Neural crest cell (in vitro differentiated cells): ENCODE measurements at places on chromosomes 7 and 10.

- DNase-seq: no peak
Measured at GRCh38 chr10:89163265-89163995, 43.7 kb downstream of the CH25H start.

- no peak for DNase-seq
Measured at GRCh38 chr10:49625411-49625810, 11.6 kb downstream of the CHAT start.

DNA sequence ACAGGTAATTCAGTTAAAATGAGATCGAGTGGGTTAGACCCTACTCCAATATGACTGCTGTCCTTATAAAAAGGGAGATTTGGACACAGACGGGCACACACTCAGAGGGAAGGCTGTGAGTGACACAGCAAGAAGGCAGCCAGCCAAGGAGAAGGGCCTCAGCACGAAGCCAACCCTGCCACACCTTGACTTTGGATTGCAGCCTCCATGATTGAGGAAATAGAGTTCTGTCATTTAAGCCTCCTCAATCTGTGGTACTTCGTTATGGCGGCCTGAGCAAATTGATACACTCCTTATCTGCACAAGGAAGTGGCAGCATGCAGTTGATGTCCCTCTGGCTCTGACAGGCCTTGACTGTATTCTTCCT lies 43.8 kb downstream of the SH2D4B start:
- no peak for DNase-seq

DNA sequence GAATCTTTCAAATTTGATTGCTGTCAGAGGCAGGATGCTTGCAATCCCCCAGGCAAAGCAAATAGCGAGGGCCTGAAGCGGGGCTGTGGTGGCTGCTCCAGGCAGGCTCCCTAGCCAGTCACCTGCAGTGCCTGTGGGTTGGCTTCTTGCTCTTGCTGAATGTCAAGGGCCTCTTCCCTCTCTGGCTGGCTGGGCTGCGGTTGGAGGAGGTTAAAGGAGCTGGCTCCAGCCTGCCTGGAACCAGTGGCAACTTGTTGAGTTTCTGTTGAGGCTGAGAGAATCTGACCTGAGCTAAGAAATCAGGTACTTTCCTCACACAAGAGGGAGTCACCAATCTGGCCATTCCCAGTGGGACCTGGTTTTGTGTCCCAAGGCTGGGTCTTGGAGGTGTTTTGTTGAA lies 134.7 kb downstream of the TMEM178B start:
- no peak for DNase-seq

- DNase-seq: no peak
Measured at GRCh38 chr7:134470864-134471263, 12.0 kb upstream of the AKR1B1 start.

- no peak for DNase-seq
Measured at GRCh38 chr7:94647295-94647694, 8.6 kb downstream of the SGCE start.

DNA sequence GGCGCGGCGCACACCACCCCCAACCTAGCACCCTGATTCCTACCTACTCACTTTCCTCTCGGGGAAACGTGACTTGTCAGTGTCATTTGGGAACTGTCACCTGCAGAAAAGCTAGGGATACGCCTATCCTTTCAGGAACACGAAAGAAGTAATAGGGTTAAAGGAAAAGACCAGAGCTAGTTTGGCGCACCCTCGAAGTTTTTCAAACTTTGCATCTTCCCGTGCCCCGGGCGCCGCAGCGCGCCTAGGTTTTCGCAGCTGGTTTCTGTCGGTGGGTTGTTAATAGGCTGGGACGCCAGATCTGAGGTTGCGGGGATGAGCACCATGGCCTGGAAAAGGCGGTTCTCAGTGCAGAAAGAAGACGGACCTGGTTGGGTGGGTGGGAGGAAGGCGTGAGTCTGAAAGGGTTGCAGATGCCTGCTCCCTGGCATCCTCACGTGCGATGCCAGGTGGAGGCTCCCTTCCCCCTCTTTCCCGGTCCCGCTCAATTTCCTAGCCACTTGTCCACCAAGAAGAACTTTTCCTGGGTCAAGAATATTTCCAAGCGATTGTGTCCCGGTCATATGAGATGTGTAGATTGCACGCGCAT lies 568 bp upstream of the MEOX2 start:
- DNase-seq: peak; percentile 2

DNA sequence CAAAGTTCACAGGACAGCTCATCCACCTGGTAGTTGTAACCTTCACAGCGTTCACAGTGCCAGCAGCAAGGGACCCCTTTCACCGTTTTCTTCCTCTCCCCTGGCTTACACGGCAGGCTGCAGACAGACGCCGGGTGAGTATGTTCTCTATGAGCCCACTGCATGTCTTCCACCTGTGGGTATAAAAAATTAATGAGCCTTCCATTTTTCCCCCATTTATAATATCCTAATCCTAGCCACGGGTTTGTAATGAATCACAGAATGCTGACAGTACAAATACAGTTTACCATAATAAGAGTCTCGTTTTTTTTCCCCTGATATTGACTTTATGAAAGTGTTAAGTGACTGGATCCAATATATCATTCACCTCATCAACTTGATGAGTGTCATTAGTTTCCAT lies 719.0 kb downstream of the GRM8 start:
- no peak for DNase-seq

- DNase-seq: no peak
Measured at GRCh38 chr10:45257600-45257999, 57.8 kb downstream of the OR13A1 start.

DNA sequence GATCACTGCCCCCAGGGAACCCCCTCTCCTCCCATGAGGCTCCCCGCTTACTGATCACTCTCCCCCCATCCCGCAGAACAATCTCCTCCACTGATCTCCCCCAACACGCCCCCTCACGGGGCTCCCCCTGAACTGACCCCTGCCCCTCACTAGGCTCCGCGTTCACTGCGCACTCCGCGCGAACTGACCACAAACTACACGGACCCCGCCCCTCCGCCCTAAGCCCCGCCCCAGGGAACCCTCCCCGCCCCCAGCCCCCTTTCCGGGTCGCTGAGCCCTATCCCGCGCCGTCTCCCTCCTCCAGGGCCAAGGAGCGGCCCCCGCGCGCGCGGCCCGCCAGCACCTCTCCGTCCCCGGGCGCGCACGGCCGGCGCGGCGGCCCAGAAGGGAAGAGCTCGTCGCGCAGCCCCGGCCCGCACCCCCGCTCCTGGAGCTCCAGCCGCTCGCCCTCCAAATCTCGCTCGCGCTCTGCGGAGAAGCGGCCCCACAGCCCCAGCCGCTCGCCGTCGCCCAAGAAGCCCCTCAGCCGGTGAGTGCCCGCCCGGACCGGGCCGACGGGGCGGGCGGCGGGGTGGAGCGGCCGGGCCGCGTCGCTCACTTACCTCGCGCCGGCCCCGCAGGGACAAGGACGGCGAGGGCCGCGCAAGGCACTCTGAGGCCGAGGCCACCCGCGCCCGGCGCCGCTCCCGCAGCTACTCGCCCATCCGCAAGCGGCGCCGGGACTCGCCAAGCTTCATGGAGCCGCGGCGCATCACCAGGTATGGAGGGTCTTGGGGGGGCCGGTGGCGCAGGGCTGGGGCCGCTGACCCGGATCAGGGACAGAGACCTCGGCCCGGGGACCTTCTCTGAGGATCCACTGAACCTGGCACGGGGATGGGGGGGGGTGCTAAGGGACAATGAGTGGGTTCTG lies 19.9 kb upstream of the HSPB1 start:
- DNase-seq: no peak

GRCh38 chr7:158829021-158829341 lies 328 bp downstream of the ESYT2 start:
- peak; percentile 48 for DNase-seq

DNA sequence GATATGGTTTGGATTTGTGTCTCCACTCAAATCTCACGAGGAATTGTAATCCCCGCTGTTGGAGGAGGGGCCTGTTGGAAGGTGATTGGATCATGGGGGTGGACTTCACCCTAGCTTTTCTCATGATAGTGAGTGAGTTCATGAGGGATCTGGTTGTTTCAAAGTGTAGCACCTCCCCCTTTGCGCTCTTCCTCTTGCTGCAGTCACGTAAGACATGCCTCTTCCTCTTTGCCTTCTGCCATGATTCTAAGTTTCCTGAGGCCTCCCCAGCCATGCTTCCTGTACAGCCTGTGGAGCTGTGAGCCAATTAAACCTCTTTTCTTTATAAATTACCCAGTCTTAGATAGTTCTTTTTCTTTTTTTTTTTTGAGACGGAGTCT lies 17.1 kb downstream of the CDNF start:
- DNase-seq: no peak

- DNase-seq: no peak
Measured at GRCh38 chr7:111255576-111255975, 164.6 kb downstream of the LRRN3 start.

GRCh38 chr7:66413379-66414114 lies 208.4 kb downstream of the TPST1 start:
- DNase-seq: peak; percentile 86

GRCh38 chr7:113062499-113062898 lies 24.1 kb downstream of the GPR85 start:
- no peak for DNase-seq

GRCh38 chr10:73467206-73467605 lies 28.6 kb downstream of the PPP3CB start:
- DNase-seq: no peak

DNA sequence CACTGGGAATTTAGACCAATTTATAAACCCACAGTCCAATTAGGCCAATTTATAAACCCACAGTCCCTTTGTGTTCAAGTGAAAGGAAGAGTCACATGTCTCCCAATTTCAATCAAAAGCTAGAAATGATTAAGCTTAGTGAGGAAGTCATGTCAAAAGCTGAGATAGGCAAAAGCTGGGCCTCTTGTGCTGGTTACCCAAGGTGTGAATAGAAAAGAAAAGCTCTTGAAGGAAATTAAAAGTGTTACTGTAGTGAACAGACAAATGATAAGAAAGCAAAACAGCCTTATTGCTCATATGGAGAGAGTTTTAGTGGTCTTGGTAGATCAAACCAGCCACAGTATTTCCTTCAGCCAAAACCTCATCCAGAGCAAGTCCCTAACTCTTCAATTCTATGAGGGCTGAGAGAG lies 245.0 kb downstream of the HDAC9 start:
- DNase-seq: no peak

GRCh38 chr7:157612664-157613561 lies 276.1 kb downstream of the DNAJB6 start:
- DNase-seq: no peak

DNA sequence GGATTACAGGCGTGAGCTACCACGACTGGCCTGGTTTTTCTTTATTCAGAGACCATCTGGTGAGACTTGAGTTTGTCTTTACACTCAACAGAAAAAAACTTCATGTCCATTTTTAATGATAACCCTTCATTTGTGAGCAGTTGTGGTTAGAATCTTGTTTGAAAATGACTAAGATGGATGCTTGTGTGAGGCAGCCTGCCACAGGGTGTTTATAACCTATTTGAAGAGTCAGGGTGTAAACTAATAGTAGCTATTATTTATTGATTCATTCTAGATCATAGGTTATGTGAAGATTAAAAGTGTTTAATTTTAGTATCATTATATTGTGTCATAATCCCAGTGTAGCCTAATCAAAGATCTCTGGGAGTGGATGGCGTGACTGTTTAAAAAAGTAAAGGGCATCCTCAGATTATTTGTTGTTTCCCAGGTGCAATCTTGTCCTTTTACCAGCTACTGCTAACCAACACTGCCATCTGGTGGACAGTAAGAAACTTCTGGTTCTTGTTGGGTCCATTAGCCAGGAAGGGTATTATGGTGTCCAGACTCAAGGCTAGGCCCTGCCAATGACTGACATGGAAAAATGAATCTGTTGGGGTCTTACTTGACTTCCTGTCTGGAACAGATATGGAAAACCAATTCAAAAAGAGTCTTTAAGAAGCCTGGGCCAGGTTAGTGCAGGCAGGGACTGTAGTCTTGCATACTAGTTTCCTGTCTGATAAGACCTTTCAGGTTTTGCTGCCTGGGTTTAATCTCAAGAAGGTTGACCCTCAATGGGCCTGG lies 24.9 kb downstream of the NRBF2 start:
- DNase-seq: peak; percentile 34

DNA sequence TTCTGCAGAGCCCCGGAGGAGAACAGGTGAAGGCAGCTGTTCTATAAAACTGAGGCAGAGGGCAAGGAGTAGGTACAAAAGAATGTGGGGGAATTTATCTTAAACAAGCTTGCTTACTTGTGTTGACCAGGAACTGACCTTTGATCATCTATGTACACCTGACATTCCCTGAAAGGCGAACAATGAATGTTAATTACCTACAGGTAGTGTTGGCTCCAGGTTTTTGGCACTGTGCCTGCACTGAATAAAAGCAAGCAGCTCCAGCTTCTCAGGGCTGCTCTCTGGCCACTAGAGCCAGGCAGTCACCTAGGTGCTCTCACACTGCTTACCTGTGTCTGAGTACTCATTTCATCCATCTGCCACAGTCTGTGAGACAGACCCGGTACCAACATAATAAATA lies 87.0 kb downstream of the RAPGEF5 start:
- DNase-seq: no peak

DNA sequence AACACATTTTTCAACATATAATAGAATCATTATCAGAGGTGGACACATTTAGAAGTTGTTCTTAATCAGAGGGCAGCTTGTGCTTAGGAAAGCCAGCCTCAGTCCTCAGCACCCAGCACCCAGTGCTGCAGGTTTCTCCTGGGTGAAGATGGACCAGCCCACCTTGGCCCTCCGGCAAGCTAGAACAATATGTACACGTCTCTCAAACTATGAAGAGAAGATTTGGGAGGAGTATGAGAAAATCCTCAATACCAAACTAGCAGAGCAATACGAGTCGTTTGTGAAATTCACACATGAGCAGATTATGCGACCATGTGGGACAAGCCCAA lies 13.5 kb upstream of the RALA start:
- no peak for DNase-seq

GRCh38 chr10:130895161-130895560 lies 416.4 kb downstream of the TCERG1L start:
- no peak for DNase-seq

GRCh38 chr7:106421181-106421762 lies 136.5 kb upstream of the NAMPT start:
- no peak for DNase-seq

- no peak for DNase-seq
Measured at GRCh38 chr7:114973147-114973546, 51.3 kb downstream of the MDFIC start.

DNA sequence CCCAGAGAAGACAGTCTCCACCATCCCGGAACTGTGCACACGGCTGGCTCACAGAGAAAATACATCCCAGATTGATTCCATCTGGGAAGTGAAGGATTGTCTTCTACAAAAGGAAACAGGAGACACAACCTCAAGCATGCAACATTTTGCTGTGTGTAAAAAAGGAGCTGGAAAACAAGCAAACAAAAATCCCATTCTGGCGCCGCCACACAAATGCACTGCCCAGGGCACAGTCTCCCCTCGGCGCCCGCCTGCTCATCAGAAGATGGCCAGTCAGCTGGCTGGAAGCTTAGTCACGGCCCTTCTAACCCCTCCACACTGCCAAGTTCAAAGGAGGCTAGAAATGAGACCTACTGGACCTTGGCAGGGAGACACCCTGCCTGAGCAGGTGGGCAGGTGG lies 14.1 kb upstream of the CYTH3 start:
- no peak for DNase-seq

- no peak for DNase-seq
Measured at GRCh38 chr7:44572771-44573170, 937 bp downstream of the DDX56 start.

GRCh38 chr7:1170741-1171501 lies 10.9 kb upstream of the ZFAND2A start:
- no peak for DNase-seq

GRCh38 chr10:12727832-12728215 lies 273.7 kb downstream of the CCDC3 start:
- DNase-seq: no peak
